ENCODE measurements at places on chromosomes 1 and 21.

GRCh38 chr1:178512566-178513277, at the start of gene TEX35:
Gene TEX35, plus strand, starts transcription at chr1:178513109. Its CDS starts 80 bp downstream, at chr1:178513189.
- no peak for DNase-seq

GRCh38 chr1:161161652-161162051, 2.4 kb downstream of the USP21 start:
- DNase-seq, result no peak

- DNase-seq, result peak; percentile 13
Measured at GRCh38 chr1:224203243-224204016, 20.4 kb downstream of the DEGS1 start.

DNA sequence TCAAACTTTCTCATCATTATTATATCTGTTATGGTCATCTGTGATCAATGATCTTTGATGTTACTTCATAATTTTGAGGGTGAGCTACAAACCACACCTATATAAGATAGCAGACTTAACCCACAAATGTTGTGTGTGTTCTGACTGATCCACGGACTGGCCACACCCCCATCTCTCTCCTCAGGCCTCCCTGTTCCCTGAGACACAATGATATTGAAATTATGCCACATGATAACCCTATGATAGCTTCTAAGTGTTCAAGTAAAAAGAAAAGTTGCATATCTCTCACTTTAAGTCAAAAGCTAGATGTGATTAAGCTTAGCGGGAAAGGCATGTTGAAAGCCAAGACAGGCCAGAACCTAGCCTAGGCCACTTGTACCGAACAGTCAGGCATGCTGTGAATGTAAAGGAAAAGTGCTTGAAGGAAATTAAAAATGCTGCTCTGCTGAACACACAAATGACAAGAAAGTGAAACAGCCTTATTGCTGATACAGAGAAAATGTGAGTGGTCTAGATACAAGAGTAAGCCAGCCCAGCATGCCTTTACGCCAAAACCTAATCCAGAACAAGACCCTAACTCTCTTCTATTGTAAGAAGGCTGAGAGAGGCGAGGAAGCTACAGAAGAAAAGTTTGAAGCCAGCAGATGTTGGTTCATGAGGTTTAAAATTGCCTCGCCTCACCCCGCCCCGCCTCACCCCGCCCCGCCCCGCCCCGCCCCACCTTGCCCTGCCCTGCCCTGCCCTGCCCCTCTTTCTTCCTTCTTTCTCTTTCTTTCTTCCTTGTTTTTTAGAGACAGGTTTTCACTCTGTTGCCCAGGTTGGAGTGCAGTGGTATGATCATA, 16.5 kb downstream of the CTSS start:
- no peak for DNase-seq

- DNase-seq, result no peak
Measured at GRCh38 chr1:15937706-15938168, 38.2 kb downstream of the ZBTB17 start.

DNA sequence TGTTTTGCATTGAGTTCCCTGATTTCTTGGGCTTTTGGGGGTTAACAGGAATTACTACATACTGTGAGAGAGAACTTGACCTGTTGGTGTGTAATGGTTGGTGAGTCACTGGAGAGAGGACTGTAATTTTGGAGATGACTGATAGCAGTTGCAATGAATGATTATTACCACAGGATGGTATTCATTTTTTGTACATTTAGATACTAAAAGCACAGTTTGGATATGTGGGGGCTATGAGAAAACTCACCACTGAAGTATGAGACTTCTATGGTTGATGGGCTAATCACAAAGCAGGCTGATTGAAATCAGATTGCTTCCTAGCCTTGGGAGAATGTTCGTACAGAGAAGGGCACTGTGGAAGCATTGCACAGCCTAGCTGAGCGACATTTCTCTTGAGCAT, 1571.3 kb upstream of the PRMT6 start:
- DNase-seq, result no peak

DNA sequence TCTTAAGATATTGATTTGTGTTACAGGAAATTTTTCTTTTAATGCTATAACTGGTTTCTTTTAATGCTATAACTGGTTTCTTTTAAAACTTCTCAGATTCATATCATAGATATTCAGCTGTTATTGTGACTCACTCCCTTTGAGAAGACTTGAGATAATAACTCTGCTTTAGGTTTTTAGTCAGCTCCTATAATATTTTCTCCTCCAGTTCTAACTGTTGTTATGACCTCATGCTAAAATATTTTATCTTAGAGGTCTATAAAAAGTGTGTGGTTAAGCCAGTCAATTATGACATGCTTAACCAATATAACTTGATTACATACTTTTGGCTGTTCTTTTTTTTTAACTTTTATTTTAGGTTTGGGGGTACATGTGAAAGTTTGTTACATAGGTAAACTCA, 280.2 kb downstream of the PTGER3 start:
- DNase-seq, result no peak

Data from DMS 273 treated with DMSO at 0.1 percent for 48 hours (cell line).